ENCODE measurements at places on chromosomes 4 and X. TPM values are rescaled to one million over a fixed set of nuclear protein-coding genes. Genes with fewer than 3 reads are reported as not detected.

The ZNF630 gene
- 2.5 TPM for total RNA-seq

The FGF13 gene
- 0.47 TPM for total RNA-seq

The PRKG2 gene
- 0.40 TPM for total RNA-seq

The CSAG2 gene
- total RNA-seq, result not detected

- no peaks in the 10 kb centered on the region for H3K36me3 ChIP-seq
- H3K27me3 ChIP-seq, result no peaks in the 10 kb centered on the region
- no peak overlapping the region for H3K27ac ChIP-seq
- no peak for DNase-seq
- peak overlapping the region; percentile 76 for H3K4me3 ChIP-seq
Observed at GRCh38 chrX:40099055-40099958, 1.5 kb upstream of the BCOR start.

DNA sequence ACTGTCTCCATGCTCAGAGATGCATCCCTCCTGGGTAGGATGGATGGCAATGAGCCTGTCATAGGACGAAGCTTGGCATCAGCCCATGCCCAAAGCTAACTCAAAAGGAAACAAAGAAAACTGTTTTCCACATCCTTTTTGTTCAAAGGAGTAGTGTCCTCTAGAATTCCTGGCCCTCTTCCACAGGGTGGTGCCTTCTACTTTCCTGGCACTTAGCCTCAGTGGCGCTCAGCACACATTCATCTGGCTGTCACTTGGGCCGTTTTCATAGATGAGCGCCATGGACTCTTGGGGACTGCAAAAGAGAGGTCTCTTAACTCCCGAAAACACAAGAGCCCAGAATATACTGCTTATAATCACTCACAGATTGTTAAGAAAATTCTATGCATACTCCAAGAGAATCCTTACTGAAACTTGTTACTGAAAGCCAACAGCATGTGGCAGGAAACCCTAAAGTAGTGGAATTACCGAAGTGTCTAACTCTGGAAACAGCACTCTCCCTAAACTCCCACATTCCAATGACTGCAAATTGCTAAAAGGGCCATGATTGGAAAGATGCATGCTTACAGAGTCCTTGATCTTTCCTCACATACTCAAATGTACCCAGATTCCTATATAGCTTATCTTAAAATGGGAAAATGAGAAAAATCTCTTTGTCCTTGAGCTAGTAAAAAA lies 110.0 kb downstream of the HS6ST2 start:
- H3K4me1 ChIP-seq, result peaks cover 19% of the 10 kb centered on the region
- no peak overlapping the region for H3K27ac ChIP-seq
- DNase-seq, result no peak

DNA sequence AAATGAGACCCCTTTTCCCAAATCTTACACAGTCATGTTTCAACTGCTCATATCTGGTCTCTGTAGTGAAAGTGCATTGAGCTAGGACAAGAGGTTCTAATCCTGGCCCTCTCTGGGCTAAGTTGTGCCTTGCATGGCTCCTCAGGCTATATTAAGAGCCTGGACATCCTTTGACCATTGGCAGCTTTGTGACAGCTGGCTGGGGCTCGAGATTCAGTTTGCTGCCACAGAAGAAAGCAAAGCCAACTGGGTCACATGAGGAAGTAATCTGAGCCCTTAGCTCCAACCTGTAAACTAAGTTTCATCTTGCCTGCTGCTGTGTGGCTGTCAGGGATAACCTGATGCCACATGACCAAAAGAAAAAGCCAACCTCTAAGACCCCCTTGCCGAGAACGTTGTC lies 51.8 kb upstream of the JADE1 start:
- no peak for DNase-seq
- no peaks in the 10 kb centered on the region for H3K4me1 ChIP-seq
- no peaks in the 10 kb centered on the region for H3K27me3 ChIP-seq
- no peaks in the 10 kb centered on the region for H3K36me3 ChIP-seq
- H3K27ac ChIP-seq, result no peak overlapping the region
- H3K4me3 ChIP-seq, result no peak overlapping the region

- no peaks in the 10 kb centered on the region for H3K4me1 ChIP-seq
- H3K27ac ChIP-seq, result no peak overlapping the region
- H3K36me3 ChIP-seq, result no peaks in the 10 kb centered on the region
- no peak overlapping the region for H3K4me3 ChIP-seq
Observed at GRCh38 chrX:10166248-10166716, 9.5 kb downstream of the CLCN4 start.

- no peak within 1 kb of the TSS for H3K27ac ChIP-seq
- no peaks in the 10 kb centered on the region for H3K36me3 ChIP-seq
- H3K27me3 ChIP-seq, result peaks cover 12% of the 10 kb centered on the region
- peak within 1 kb of the TSS; percentile 74 for H3K4me3 ChIP-seq
Observed at GRCh38 chrX:101659601-101660063, at the start of gene ARMCX2. ARMCX2 (minus strand) TSS chrX:101659850; CDS start chrX:101657588, 2,262 bp downstream.

GRCh38 chrX:139784807-139785206 lies 76.8 kb upstream of the MCF2 start:
- no peaks in the 10 kb centered on the region for H3K27me3 ChIP-seq
- no peak overlapping the region for H3K4me3 ChIP-seq

DNA sequence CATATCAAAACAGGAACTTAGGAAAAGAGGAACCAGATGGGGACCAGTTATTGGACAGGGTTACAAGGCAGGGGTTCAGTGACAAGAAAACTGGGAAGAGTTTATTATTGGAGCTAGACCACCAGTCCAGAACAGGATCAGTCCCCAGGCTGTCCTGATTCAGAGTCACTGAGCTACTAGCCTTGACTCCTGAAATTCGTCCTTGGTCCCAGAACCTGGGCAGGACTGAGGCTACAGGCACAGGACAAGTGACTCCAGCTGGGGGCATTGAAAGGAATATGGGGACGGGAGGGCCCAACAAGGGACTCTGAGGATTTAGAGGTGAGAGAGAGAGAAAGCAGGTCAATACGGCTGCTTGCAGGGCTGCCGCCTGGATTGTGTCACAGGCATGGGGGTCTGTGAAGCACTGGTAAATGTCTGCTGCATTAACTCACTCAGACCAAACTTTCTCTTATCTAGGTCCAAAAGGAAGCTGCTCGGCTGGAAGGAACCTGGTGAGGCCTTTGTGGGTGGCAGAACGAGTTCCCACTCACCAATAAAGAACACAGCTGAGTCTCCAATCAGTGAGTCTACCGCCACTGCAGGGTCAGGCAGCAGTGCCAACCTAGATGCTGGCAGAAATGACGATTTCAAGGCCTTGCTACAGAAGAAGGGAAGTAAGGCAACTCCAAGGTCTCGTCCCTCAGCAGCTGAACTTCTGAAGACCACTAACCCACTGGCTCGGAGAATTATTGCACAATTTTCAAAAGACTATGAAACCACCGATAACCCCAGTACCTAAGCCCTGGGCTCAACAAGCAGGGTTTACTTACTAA lies 11.3 kb upstream of the RTL5 start:
- H3K4me3 ChIP-seq, result no peak overlapping the region
- no peaks in the 10 kb centered on the region for H3K27me3 ChIP-seq
- DNase-seq, result no peak
- H3K36me3 ChIP-seq, result no peaks in the 10 kb centered on the region

DNA sequence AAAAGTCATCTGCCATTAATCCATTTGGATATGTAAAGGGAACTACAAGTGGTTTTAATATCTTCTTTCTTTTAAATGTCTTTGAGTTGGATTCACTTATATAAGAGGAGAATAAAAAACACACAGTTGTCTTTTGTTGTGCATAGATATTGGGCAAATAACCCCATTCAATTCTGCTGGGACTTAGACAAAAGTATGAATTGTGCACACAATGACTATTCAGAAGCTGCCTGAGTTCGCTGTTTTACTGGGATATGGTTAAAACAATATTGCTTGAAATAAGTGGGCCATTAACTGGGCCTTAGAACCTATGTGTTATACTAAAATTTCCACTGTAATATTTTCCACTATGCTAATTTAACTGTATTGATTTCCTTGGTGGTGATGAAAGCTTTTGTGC lies 71.7 kb downstream of the PCYT1B start:
- no peak for DNase-seq
- no peak overlapping the region for H3K4me3 ChIP-seq
- no peaks in the 10 kb centered on the region for H3K36me3 ChIP-seq
- H3K27ac ChIP-seq, result no peak overlapping the region
- peaks cover 6% of the 10 kb centered on the region for H3K27me3 ChIP-seq
